ENCODE measurements at places on chromosomes 7 and 10.

- no peak for DNase-seq
These were observed 47.2 kb downstream of the OSBPL3 start for GRCh38 chr7:24932815-24933214.

- DNase-seq: no peak
These were observed 260.7 kb downstream of the BMPER start for GRCh38 chr7:34165927-34166550.

- no peak for DNase-seq
These were observed 51.9 kb downstream of the NEURL1 start for GRCh38 chr10:103545366-103545765.

- DNase-seq: no peak
These were observed 74.2 kb downstream of the CUL2 start for GRCh38 chr10:35015843-35016408.

GRCh38 chr7:44762300-44762699 lies 13.7 kb downstream of the ZMIZ2 start:
- no peak for DNase-seq

DNA sequence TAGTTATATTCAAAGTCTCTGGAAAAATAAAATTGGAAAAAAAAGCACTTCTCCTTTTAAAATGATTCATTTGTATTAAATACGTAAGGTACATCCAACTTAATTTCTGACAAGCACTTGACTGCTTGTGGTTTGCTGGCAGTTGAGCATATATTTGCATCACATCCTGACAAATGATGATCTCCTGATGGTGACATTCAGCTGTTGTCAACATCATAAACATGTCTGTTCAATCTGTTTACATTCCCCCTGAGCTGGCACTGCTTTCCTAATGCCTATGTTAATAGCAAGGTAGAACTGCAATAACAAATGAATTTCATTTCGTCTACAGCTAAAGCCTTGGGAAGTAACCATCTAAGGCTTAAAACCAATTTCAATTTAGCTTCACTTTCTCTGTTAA lies 24.4 kb downstream of the TSPAN12 start:
- DNase-seq: no peak

DNA sequence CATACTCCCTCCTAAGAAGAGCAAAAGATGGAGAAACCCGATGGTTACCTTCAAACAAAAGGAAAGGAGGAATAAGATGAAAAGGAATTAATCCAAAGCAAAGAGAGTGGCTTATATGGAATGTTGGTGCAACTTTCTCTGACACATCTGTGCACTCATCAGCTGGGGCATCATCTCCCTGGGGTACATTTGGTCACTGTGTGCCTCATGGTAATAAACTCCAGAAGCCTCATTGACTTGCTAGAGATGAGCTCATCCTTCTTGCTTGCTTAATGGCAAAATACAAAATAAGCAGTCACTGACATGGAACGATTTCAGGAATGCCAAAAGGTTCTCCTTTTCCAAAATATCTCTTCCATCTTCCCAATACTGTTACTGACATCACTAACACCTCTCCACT lies 22.5 kb downstream of the CAV1 start:
- no peak for DNase-seq

GRCh38 chr7:143408686-143409561 lies at the start of gene EPHA1:
Gene EPHA1 (minus strand): TSS chr7:143408856. CDS start chr7:143408805, 51 bp downstream.
- DNase-seq: peak; percentile 17

DNA sequence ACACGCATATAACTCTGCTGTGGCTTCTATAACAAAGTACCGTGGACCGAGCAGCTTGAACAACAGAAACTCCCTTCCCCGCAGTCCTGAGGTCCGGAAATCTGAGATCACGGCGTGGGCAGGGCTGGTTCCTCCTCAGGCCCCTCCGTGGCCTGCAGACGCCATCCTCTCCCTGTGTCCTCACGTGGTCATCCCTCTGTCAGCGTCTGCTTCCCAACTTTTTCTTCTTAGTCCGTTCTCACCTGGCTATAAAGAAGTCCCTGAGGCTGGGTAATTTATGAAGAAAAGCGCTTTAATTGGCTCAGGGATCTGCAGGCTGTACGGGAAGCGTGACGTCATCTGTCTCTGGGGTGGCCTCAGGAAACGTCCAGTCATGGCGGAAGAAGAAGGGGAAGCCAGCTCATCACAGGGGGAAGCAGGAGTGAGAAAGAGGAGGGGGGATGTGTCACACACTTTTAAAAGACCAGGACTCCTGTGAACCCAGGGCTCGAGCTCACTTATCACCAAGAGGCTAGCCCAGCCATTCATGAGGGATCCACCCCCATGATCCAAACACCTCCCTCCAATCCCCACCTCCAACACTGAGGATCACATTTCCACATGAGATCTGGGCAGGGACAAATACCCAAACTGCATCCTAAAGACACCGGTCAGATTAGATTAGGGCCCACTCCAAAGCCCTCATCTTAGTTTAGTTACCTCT lies 91.2 kb upstream of the INSIG1 start:
- peak; percentile 73 for DNase-seq

GRCh38 chr7:88169717-88170320 lies 50.0 kb downstream of the SRI start:
- DNase-seq: no peak

- DNase-seq: no peak
These were observed 43.2 kb upstream of the STEAP1B start for GRCh38 chr7:22543169-22543568.

GRCh38 chr7:43395351-43395750 lies 187.6 kb upstream of the STK17A start:
- DNase-seq: no peak

DNA sequence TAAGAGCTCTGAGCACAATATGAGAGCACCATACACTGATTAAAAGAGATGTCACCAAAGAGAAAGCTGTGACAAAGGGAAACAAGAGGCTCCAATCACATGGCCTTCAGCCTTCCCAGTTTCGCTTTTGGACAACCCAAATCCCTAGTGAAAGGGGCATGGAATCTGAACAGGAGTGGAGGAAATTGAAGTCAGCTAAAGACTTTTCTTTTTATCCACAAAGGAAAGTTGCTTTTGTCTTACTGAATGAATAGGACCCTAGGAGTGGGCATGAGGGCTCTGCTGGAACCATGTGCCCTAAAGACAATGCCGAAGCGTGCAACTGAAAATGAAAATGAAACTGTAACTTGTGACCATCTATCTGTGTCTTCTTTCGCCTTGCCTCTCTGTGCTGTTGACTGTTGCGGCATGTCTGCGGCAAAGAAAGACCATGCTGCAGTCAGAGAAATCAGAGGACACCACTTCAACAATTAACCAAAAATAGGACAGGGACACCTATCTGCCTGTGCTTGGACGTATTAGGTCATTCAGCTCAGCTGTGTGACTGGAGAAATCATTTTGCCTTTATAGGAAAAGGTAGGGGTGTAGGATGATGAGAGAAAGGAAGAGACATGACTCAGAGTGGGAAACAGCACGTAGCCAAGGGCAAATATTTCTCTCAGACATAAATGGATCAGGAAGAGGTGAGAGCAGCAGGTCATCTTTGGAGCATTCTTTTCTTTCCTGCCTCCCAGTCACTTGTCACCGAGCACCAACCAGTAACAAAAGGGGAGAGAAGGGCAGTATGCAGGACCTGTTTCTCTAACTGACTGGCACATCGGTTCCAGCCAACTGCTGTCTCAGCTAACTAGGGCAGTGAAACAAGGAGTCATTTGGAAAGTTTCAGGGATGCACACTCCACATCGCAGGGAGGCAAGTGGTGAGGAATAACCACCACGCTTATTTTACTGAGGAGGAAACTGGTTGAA lies 12.3 kb downstream of the CAV2 start:
- DNase-seq: no peak

GRCh38 chr7:140475747-140476333 lies 3.5 kb downstream of the MKRN1 start:
- no peak for DNase-seq

- peak; percentile 89 for DNase-seq
These were observed 28.9 kb downstream of the ADAP1 start for GRCh38 chr7:925601-926000.

GRCh38 chr7:22771194-22771871 lies 44.3 kb downstream of the IL6 start:
- no peak for DNase-seq

DNA sequence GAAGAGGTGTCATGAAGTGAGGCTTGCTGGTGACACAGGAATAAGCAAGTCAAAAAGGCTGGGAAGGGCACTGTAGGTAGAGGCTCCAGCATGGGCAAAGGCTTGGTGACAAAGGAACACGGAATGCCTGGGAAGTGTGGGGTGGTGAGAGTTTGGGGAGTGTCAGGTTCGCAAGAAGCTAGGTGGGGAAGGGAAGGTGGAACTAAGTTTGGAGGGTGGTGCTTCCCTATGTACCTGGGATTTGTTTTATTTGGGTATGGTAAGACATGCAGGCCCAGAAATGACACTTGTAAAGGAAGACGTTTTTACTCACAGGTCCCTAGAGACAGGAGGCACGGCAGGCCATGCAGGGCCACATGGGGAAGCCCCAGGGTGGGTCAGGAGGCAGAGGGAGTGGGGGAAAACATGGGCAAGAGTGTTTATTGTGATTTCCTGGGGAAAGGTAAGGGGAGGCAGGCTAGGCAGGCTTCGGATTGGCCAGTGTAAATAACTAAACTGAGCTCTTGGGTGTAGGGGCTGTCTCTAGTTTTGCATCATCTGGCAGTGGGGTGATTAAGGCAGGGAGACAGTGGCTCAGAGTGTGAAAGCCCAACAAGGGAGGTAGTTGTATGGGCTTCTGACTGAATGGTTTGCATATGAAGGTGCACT lies 52.1 kb downstream of the SH2D4B start:
- DNase-seq: no peak

DNA sequence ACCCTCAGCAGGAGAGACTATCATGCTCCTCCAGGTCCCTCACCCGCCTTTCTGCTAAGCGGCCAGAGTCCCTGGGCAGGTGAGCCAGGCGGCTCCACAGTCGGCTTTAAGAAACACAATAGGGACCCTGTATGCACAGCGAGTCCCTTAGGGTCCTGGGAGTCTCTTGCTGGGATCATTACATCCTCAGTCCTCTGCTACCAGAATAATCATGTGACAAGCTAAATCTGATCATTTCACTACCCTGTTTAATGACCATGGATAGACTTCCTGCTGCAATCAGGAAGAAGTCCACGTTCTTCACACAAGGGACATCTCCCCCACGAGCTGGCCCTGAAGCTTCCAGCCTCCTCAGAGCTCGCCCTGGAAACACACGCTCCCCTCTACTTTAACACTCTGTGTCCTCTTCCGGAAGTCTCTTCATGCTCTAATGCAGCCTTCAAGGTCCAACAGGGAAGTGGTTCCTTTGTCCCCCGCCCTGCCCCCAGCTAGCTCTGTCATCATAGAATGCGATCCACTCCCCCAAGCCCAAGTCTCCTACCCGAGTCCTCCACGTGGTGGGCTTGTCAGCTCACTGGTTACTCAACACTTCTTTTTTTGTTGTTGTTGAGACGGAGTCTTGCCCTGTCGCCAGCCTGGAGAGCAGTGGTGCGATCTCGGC lies 101.5 kb downstream of the RNF216 start:
- no peak for DNase-seq

GRCh38 chr10:97179731-97180362 lies 5.9 kb downstream of the SLIT1 start:
- DNase-seq: no peak

DNA sequence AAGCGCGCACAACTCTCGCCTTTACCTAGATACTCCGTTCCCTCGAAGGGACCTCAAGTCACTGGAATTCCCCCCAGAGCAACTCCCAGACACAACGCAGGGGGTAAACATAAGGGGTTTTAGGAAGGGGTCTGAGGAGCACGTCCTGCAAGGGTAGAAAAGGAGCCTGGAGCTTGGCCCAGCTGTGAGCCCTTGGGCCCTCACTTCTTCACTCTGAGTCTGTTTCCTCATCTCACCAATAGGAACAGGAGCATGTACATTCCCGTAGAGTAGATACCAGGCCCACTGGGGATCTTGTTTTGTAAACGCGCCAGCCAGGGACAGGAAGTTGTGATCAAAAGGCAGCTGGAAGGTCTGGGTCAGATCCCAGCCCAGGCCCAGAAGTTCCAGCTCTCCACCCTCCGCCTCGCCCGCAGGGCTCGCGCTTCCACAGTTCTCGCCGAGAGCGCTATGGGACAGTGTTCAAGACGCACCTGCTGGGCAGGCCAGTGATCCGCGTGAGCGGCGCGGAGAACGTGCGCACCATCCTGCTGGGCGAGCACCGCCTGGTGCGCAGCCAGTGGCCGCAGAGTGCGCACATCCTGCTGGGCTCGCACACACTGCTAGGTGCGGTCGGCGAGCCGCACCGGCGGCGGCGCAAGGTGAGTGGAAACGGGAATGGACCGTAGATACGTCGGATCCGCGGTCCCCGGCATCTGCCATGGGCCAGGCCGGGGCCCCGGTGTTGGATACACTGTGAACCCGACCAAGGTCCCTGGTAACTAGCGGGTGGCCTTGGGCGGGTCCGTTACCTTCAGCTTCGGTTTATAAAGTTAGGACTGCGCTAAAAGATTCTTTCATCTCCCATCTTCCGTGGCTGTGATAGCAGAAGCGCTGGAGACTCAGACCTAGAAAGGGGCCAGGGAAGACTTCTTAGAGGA lies 1.3 kb downstream of the CYP26C1 start:
- DNase-seq: no peak

DNA sequence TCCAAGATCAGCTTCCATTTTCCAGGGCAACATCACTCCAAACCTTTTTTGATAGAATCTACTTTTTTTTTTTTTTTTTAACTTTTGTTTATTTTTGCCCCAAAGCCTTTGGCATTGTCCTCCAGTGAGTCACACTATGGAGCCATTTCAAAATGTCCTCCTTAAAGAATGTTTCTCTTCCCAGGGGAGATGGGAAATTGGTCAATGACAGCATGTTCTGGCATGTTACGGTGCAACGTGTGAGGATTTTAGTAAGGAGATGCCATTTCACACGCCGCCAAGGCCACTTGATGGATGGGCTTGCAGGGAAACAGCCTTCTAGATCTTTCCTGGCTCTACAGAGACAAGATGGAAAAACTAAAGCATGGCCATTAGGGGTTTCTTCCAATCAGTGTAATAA lies 30.7 kb upstream of the TRIL start:
- DNase-seq: no peak

- no peak for DNase-seq
These were observed 62.2 kb upstream of the FAM20C start for GRCh38 chr7:130222-130572.
